ENCODE measurements at places on chromosomes 1 and 21.
A peak's percentile ranks its signal among the peaks of the same experiment; 100 is the strongest.

DNA sequence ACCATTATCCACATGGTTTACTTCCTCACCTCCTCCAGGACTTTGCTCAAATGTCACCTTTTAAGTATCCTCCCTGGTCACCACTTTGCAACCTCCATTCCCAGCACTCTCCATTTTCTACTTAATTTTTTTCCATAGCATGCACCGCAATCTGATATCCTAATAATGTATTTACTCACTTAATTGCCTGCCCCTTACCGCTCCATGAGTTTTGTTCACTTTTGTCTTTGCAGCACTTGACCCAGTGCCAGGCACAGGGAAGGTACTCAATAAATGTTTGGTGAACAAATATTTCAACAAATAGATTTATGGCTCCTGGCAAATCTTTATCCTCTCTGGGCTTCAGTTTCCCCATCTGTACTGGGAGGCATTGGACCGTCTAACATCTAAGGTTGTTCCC lies 53.6 kb downstream of the UBE2T start:
- DNase-seq, result no peak

- DNase-seq, result peak; percentile 25
Observed at GRCh38 chr1:200034761-200035396, 7.4 kb downstream of the NR5A2 start.

DNA sequence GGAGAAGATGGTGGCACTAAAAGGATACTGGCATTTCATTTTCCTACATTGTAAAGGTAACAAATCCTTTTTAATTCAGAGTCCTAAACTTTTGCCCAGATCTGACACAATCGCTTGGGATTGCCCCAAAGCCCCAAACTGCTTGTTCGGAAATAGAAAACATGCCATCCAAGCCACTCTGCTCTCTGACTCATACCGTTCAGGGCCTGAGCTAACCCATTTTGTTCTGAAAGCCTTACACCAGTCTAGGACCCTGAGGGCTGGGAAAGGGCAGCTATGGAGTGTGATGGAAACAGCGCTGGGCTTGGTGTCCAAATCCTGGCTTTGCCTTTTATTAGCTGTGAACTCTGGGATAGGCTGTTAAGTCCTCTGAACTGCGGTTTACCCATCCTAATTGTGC lies 159.4 kb upstream of the UBE2U start:
- DNase-seq, result no peak

DNA sequence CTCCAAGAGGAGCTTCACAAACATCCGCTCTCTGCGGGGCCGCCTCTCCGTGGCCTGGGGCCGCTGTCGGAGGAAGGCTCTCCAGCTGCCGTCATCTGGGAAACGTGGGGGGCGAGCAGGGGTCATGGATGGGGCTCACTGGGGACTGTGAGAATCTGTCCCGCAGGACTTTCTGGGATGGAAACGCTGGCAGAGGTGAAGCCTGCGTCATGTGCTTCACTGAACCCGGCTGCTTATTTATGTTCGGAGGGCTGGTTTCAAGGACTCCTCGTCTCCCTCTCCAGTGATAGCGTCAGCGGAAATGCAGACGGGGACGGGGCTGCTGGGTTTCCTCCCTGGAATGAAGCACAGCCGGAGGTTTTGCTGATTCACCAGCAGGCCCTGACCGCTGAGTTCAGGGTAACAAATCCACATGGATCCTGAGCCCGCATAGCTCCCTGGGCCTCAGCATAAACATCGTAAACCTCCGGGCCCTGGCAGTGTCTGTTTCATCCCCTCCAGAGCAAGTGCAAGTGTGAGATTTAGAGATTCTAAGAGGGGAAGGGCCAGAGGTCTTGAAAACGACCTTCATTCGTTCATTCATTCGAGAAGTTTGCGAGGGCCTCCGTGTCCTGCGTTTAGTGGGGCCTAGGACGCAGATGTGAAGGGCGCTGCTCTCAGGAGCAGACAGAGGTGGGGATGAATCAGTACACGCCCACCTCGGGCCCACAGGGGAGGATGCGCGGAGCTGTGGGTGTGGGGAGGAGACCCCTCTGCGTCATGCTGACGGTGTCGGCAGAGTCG lies 7.0 kb upstream of the POFUT2 start:
- DNase-seq, result no peak

DNA sequence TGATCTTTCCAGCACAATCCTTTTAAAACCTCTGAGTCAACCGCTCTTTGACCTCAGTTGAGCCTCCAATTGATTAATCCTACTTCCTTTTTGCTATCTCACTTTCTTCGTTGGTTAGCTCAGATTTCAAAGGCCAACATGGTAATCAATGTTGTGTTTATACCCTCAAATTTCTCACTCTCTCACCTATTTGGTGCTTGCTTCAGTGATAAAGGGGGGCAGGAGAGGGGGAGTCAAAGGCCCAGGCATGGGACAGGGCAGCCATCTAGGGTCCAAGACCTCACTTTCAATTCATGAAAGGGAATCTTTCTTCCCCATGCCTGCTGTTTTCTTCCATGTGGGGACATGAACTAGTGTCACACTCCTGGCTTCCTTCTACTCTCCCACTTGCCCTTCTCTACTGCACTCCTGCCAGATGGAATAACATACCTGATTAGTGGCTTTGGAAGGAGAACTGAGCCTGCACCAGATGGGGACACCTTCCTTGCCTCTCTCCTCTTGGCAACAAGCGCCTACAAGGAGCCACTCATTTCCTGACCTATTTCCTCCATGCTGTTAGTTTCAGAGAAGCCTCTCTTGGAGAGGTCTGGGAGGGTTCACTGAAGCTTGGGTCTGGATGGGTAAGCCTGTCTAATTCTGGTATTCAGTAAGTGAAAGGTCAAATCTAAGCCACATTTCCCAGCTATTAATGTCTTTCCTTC lies 73.3 kb upstream of the ARHGAP29 start:
- DNase-seq, result no peak

DNA sequence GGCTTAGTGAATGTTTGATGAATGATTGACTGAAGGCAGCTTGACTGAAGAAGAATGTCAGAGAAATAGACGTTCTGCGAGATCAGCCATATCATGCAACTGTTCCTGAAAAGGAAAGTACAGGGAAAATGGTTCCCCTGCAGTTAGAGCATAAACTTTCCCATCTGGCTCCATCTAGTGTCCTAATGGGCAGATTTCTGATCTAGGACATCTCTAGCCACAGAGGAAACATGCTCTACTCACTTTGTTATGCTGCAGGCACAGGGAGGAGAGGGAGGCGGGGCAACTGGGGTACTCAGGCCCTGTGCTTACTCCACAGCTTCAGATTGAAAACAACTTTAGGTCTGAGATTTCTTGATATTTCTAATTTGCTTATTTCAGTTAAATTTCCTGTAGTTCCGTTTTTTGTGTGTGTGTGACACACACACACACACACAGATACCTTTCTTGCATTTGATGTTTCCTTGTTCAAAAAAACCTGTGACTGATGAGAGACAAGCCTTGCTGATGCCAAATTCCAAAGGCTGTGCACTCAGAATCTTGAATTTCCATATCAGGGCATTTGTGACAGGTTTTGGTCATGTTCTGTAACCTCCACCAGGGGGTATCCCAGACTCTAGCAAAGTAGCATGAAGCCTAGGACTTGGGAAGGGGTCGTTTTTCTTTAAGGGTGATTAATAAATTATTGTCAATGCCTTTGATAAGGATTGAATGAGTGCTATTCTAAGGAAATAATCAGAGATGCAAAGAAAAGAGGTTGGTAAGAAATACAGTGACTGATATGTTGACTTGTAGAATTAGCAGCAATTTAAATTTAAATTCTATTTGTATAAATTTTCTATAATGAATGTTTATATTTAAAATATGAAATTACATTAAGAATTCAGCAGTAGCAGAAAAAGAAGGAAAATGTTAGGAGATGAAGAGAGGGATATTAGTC lies 139.7 kb upstream of the BEND5 start:
- DNase-seq, result no peak

GRCh38 chr1:116316373-116316772 lies 56.7 kb upstream of the ATP1A1 start:
- no peak for DNase-seq

GRCh38 chr1:106223213-106223612 lies 833.3 kb upstream of the PRMT6 start:
- DNase-seq, result no peak

GRCh38 chr1:218698141-218698540 lies 353.0 kb downstream of the TGFB2 start:
- no peak for DNase-seq

GRCh38 chr1:84619383-84620102 lies 45.3 kb upstream of the CTBS start:
- DNase-seq, result no peak

DNA sequence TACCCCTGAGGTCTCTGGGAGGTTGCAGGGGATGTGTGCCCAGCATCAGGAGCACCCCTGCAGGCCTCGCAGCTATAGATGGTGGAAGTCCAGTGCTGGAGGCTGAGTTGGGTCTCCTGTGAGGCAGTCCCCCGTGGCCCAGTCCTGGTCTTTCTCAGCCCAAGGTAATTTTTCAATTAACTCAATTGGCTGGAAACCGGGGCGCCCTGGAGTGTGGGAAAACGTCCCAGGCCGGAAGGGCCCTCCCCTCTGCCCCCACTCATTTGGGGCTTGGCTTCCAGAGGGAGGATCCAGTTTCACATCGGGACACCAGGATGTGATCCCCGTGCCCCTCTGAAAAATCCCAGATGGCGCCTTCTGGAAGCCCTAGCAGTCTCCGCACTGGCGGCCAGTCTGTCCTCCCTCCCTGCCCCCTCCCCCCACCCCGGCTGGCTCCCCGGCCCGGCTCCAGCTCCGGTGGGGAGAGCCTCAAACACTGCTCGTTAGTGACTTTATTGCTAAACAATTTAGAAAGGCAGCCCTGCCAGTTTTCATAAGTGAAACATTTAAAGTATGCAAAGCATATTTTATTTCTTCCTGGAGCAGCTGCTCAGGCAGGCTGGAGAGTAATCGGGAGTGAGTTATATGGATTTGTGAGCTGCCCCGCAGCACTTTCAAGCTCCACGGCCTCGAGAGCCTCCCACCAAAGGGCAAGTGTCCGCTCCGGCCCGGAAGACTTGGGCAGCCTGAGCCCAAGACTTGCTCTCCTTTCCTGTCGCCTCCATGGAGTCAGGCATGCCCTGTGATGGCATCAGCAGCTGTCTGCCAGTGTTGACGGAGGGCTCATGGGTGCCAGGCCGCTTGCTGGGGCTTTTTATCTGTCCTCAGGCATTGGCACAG lies 208.2 kb upstream of the TMEM51 start:
- DNase-seq, result no peak

DNA sequence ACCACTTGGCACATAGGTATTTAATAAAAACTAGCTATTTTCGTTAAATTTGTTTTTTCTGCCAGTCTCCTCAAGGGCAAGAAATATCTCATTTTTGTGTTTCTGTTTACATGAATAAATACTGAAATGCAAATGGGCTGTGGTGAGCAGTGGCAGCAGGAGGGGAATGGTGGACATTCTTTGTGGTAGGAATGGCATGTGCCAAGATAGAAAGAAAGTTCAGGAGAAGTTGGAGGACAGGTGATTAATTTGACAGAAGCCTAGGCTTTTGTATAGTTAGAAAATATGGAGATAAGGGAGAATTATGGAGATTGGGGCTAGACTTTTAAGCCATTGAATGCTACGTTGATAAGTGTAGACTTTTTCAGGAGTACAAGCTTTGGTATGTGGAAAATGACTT lies 8.6 kb downstream of the RAP1A start:
- DNase-seq, result no peak

- DNase-seq, result no peak
Observed at GRCh38 chr1:66251546-66251945, 282.4 kb upstream of the SGIP1 start.

Measured in GM13976 (cell line).